ENCODE measurements at places on chromosomes 7 and 10.

GRCh38 chr7:101164071-101164840 is 1.1 kb downstream of the VGF start:
- no peak for DNase-seq

GRCh38 chr10:74880041-74880440 is 53.6 kb downstream of the KAT6B start:
- DNase-seq = no peak

DNA sequence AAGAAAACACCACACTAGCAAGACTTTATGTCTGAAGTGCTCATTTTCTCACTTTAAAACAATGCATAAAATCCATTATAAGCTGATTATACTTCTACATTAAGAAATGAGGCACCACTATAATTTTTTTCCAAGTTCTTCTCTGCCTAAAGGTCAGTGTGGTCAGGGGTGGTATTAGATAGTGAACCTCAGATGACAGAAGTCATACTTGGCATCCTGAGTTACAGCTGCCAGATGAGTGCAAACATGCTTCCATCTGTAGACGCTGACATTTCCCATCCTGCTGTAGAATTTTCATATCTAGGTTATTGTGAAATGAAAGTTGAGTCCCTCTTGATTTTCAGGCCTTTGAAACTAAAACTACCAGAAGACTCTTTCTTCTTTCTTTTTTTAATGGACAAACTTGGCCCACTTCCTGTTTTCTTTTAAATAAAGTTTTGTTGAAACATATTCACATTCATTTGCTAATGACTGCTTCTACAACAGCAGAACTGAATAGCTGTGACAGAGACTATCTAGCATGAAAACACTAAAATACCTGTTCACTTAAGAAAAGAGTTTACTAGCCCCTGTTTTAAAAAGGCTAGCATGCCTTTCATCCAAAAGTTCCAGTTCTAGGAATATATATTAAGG is 900.8 kb downstream of the XPNPEP1 start:
- no peak for DNase-seq

GRCh38 chr7:18390535-18390907 is 105.0 kb upstream of the HDAC9 start:
- no peak for DNase-seq

GRCh38 chr10:74328388-74328787 is 177.4 kb downstream of the ADK start:
- no peak for DNase-seq

GRCh38 chr7:116273283-116273917 is 63.1 kb downstream of the TES start:
- DNase-seq = no peak

DNA sequence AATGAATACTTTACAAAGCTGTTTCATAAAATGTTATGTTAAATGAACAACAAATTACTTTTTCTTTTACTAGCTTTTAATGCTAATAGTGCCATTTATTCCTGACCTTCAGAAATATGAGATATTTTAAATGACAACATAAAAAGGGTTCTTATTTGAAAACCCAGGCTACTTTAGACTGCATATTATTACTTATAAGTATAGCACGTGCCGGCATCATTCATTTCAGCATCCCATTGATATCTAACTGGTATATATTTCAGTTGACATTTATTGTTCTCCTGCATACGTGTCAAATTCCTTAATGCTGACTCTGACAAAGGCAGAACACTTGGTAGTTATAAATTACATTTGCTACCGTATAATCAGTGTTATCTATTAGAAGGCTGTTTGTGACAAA is 35.3 kb downstream of the PNLIPRP2 start:
- no peak for DNase-seq

DNA sequence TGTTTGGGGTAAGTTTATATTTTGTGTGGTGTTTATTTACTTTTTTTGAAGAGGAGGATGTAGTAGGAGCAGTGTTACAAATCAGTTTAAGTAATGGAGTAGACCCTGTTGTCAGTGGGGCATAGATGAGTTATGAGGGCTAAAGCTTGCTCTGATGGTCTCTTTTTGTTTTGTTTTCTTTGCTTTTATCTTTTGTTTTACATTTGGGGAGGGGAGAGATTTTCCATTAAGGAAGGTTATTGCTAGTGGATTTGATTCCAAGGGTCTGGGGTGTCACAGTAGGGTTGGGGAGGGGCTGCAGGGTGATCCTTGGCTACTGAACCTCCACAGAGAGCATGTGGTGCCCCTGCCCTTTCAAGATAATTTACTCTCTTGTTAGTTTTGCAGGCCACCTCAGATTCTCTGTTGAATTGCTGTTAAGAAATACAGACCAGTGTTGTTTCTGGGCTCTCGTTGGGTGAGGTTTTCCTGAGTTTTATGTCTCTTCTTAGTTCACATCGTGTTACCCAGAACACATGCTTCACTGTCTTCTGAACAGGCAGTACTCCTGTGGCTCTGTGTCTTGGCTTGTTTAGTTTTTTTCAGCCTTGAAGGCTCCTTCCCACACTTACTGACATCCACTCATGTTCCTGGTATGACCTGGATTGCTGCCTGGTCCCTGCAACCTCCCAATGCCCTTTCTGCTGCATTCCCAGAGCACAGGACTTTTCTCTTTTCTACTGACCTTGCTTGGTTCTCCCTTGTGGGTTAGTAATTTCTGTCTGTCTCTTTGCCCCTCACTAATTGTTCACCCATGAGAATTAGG is 4.2 kb downstream of the KIFBP start:
- DNase-seq = no peak

DNA sequence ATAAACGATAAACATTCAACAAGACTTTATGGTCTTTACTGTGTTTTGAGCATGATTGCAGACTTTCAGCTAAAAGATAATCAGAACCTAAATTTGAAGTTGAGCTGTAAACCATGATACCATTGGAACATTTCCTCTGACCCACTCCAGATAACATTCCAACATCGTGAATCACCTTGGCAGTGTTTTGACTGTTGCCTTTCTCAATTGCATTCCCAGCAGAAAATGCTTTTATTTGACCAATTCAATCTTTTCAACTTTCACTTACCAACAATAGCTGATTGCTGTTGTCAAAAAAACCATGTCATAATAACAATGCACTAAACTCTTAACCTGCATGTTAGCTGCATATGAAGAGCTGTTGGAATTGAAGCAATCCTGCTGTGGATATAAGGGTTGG is 165.5 kb downstream of the MDFIC start:
- DNase-seq = no peak

DNA sequence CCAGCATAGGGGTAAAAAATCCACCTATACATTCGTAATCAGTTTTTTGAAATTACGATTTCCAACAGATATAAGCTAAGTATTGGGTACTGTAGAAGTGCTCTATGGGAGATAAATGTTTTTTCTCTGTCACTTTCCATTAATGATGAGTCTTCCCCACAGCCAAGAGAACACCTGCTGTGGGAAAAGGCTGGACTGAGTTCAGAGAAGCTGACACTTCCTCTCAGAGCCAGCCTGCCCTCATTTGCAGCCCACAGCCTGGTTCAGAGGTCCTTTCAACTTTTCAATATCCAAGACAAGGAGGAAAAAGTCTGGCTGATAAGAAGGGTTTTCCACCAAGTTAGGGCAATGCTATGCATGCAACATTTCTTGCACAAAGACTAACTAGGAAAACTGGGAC is 64.5 kb upstream of the DNAJB12 start:
- peak; percentile 87 for DNase-seq

DNA sequence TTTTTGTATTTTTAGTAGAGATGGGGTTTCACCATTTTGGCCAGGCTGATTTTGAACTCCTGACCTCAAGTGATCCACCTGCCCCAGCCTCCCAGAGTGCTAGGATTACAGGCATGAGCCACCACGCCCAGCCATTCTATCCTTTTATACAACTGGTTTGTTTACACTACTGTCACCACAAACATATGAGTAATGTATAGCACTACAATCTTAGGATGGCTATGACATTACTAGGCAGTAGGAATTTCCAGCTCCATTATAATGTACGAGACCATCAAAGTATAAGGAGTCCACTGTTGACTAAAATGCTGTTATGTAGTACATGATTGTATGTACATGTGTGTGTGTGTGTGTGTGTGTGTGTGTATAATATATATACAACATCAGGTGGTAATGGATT is 1126.1 kb upstream of the LRRN3 start:
- DNase-seq = no peak

DNA sequence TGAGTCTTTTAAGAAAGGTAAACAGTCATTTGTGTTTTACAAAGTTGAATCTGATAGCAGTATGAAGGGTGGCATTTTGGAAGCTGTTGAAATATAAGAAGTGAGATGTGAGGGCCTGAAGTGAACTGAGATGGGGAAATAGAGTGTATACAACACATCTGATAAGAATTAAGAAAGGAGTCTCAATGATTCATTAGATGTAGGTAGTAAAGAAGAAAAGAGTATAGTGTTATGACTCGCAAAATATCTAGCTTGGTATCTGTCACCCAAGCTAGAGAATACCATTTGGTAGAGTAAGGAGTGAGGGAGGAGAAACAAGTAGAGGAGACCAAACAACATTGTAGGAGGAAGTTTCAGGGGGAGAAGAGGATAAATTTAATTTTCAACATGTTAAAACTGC is 5.3 kb downstream of the PTPN12 start:
- DNase-seq = no peak

- peak; percentile 88 for DNase-seq
These were observed 1164.0 kb upstream of the CELF2 start for GRCh38 chr10:9853405-9854355.

GRCh38 chr10:121654021-121654545 is 55.8 kb upstream of the FGFR2 start:
- no peak for DNase-seq

All from cerebellar cortex (tissue), 1 donor.